Right lobe of liver (tissue), 6 donors: ENCODE measurements at places on chromosomes 2 and 18.
A peak's percentile ranks its signal among the peaks of the same experiment; 100 is the strongest.

DNA sequence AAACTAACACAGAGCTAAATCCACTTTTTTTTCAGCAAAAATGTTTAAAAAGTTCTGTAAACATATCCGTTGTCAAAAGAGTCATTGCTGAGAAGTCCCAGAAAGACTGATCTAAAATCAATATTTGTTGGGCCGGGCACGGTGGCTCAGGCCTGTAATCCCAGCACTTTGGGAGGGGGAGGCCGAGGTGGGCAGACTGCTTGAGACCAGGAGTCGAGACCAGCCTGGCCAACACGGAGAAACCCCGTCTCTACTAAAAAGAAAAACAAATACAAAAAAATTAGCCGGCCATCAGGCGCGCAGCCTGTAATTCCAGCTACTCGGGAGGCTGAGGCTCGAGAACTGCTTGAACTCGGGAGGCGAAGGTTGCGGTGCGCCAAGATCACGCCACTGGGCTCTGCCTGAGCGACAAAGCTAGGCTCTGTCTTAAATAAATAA lies 1.4 kb downstream of the OLA1 start:
- no peak for DNase-seq

- DNase-seq = no peak
These were observed 36.4 kb upstream of the GAREM2 start for GRCh38 chr2:26136451-26136850.

GRCh38 chr18:54612237-54612636 lies 21.2 kb downstream of the DYNAP start:
- no peak for DNase-seq

- no peak for DNase-seq
These were observed 9.4 kb downstream of the MAP3K19 start for GRCh38 chr2:135037831-135038230.

- no peak for DNase-seq
These were observed 83.8 kb upstream of the ACVR2A start for GRCh38 chr2:147760984-147761383.

DNA sequence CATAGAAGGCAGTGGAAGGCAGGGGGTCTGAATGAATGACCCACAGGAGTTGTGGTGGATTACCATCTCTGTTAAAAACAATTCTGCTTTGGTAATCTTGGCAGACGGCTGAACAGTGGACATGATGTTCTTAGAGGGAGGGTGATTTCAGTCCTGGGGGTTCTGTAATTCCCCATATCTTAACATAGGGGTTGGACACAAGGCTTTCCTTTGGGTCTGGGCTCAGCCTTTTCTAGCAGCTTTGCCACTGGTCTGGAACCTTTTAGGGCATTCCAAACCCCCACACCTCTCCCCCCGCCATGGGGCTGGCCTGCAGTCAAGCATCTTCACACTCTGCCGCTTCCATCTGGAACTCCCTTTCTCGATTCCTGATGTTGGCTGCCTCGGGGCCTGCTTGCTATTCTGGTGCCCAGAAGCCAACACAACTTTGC lies 50.3 kb downstream of the RPL37A start:
- DNase-seq = no peak

GRCh38 chr2:151241224-151241623 lies 20.4 kb downstream of the RBM43 start:
- DNase-seq = no peak

DNA sequence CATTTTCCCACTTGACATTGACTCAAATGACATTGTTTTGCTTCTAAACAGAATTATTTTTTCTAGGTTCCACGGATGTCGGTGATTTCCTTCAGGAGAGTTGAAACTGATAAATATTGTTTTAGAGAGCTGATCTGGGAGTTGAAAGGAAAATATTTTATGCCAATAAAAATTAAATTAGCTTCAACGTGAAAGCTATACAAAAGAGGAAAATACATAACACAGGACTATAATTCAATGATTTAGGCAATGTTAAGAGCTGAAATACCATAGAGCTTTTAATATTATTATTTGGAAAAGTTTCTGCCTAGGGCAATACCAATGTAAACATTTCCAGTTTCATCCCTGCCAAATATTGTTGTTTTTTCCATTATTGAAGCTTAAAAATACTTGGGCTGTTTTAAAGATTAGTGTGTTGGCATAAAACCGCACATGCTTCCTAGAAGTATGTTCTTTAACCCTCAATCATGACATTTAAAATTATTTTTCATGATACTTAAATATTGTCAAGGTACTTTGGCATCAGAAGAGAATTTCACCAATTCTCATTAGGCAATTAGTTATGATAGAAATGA lies 18.6 kb upstream of the PDE1A start:
- no peak for DNase-seq

DNA sequence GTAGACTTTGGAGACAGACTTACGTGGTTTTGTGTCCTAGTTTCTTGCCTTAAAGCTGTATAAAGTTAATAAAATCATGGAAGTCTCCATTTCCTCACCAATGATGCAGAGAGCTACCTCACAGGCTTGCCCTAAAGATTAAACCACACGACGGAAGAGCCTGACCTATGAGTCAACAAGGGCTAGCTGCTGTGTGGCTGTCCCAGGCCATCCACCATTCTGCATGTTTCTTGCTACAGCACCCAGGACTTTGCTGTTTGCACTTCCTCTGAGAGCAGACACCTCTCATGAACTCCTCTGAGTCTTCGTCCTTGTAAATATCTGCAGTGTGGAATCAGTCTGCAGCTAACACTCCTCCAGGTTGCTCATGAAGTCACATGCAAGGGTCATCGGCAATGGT lies 160.0 kb upstream of the TRIB2 start:
- DNase-seq = no peak

DNA sequence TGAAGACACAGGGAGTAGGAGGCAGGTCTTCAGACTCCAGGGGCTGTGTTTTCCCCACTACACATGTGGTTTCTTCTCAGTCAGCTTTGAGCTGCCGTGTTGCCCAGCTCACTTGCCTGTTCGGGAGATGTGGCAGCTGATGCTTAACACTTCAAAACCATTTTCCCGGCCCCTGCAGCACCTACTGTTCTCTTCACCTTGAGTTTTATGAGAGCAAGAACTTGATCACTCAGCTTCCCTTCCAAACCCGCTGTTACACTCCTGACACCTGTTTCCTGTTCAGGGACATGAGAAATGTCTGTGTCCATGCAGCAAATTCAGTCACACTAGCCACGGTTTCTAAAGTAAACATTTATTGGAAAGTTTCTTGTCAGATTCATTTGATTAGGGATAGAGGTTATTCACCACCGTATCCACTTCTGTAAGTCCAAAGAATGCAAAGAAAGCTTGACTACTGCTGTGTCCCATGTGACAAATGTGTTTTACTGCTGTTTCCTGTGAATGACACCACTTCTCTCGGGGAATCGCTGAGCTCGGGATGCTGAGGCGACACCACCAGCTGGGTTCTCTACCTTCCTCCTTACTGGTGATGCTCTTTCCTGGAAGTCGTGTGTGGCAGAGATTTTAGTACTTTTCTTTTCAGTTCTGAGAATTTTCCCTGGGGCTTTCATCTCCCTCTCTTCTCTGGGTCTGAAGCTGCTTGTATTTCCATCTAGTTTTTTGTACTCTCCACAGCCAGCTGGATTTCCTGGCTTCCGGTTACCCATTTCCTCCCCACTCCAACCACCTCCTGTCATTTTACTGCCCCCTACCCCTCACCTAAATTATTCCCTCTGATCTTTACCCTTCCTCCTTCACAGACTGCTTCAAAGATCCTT lies 91.7 kb downstream of the KLF7 start:
- DNase-seq = peak; percentile 28

- DNase-seq = no peak
These were observed 41.6 kb downstream of the ZBTB14 start for GRCh38 chr18:5253910-5254309.

DNA sequence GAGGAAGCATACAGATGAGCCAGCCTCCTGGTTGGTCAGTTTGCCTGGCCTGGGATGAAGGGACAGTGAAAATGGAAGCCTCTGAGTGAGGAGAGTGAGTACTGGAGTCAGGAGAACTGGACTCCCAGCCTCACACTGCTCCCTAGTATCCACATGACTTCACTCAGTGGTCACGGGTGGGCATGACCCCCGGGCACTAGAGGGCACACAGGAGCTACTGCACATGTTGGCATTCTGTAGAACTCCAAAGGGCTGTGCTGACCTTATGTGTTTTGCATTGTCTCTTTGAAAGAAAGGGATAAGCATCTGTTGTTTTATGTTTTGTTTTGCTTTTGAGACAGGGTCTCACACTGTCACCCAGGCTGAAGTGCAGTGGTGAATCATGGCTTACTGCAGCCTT lies 23.7 kb downstream of the NCAPH start:
- no peak for DNase-seq

DNA sequence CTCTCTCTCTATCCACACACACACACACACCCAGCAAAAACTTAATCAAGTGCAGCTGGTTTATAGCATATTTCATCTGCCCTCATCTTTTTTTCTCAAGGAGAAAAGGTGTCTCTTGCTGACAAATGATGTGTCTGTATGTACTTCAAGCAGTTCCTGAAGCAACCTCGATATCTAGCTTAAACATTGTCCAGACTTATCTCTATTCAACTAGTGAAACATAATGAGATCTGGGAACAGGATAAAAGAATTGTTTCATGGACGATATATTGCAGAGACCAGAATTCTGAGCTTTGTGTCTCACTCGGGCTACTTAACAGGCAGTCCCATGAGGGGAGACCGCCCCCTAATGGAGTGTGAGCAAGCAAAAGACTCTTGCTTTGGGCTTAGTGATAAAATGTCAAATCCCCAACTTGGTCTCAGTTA lies 929.2 kb upstream of the SOX11 start:
- DNase-seq = peak; percentile 19

DNA sequence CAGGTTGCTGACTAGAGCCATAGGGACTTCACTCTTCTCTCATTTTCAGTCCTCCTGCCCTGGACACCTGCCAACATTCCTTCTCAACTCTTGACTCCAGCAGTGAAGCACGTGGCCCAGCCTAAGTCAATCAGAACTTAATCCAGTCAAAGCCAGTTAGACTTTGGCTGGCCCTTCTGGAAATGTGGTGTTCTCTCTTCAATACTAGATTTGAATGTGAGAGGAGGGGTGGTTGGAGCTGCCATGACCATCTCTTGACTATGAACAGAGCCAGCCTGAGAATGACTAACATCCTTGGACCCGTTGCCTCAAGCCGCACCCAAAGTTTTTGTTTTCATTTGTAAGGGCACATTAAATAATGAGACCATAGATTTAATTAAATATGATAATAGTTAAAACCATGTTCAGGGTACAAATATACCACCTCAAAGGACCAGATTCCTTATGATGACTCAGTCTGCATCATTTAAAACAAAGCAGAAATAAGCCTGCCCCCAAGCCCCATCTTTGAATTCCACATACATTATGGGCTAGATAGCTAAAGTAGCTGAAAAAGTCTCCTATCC lies 49.7 kb upstream of the RASGRP3 start:
- peak; percentile 73 for DNase-seq

GRCh38 chr2:217193431-217194340 lies 333.8 kb upstream of the TNP1 start:
- DNase-seq = no peak

- peak; percentile 58 for DNase-seq
These were observed 891 bp downstream of the KDM3A start for GRCh38 chr2:86441882-86442641.

GRCh38 chr2:133675-134593 lies 87.6 kb upstream of the FAM110C start:
- DNase-seq = no peak

- no peak for DNase-seq
These were observed 318.9 kb upstream of the SYT4 start for GRCh38 chr18:43596105-43596712.

DNA sequence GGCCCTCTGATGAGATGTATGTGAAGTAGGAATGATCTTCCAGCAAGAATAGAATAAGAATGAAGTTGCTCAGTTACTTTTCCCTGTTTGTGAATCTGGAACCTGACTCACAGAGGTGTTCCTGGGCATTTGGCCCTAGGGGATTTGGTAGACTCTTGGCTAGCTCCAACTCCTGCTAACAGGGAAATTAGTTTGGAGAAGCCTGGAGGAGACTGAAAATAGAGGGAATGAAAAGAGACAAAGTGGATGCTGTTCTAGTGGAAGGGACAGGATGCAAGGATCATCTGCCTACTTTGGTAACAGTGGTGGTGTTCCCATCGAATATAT lies 19.6 kb downstream of the TMEM17 start:
- no peak for DNase-seq
